ENCODE measurements at places on chromosomes 12 and 14.
A peak's percentile ranks its signal among the peaks of the same experiment; 100 is the strongest.

GRCh38 chr12:106753526-106753925 lies 21.0 kb upstream of the RIC8B start:
- no peak for DNase-seq

DNA sequence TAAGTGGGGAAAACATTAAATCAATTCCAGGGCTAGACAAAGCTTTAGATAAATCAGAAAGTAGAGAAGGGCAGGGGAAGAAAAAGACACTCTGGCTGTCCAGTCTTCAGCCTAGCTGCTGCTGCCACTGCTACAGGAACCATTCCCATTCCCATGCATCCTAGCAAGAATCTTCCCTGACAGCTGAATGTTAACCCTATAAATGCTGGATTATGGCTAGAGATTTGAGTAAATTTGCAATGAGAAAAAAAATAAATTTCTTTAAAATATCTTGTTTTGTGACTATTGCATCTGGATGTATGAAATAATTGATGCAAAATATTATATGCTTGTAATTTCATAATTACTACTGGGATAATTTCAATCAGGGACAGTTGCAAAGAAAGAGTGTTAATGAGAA lies 15.0 kb upstream of the CDKN3 start:
- no peak for DNase-seq

DNA sequence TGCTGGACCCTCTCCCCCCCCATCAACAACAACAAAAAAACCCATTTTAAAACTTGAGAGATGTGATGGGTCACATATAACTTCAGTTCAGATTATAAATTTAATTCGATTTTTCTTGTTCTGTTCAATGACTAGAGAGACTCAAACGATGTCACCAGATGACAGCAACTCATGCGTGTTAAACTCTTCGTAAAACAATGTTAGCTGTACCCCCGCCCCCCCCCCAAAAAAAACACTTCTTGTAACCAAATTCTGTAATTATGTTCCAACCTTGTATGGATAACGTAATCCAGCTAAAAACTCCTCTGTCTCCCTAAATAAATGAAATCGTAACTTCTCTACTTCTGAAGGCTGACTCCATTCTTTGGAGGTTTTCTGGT lies 614 bp upstream of the NACA start:
- no peak for DNase-seq

DNA sequence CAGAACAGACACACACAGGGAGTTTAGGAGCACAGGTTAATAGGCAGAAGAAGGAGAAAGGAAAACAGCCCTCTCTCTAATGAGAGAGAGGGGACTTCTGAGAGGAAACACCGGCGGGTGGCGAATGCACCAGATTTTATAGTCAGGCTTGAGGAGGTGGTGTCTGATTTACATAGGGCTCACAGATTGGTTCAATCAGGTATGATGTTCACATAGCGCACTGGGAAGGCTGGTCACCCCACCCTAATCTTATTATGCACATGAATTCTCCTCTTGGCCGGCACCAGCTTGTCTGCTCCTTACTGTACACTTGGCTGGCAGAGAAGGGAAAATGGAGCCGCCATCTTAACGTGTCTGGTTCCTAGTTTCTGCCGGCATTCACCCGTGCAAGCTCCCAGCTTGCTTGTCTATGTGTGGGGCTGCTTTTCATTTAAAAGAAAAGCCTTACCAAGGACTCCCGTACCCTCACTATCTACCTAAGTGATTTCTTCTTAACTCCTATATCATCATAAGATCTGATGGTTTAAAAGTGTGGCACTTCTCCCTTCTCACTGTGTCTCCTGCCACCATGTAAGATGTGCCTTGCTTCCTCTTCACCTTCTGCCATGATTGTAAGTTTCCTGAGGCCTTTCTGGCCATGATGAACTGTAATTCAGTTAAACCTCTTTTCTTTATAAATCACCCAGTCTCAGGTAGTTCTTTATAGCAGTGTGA lies 15.1 kb downstream of the BCAT1 start:
- DNase-seq: no peak

DNA sequence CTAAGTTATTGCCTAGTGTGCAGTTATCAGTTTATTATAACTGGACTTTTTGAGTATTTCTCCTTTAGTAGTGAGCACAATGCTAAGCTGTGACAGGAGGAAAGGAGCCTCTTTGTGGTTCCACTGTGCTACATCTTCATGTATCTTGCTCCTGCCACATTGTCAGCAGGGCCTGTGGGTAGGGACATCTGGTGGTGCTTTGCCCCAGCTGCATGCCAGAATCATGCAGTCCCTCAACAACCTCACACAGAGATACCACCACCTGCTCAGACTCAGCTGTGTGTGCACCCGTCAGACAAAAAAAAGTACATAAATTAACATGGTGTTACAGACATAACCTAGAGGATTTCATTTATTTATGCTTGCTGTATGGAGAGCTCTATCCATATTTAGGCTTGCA lies 51.1 kb downstream of the MIS18BP1 start:
- no peak for DNase-seq

GRCh38 chr12:70615174-70615866 lies 21.9 kb downstream of the PTPRB start:
- DNase-seq: no peak

GRCh38 chr12:123942238-123942653 lies 30.4 kb downstream of the CCDC92 start:
- no peak for DNase-seq

- DNase-seq: no peak
These were observed 34.8 kb downstream of the IL31 start for GRCh38 chr12:122139266-122139665.

DNA sequence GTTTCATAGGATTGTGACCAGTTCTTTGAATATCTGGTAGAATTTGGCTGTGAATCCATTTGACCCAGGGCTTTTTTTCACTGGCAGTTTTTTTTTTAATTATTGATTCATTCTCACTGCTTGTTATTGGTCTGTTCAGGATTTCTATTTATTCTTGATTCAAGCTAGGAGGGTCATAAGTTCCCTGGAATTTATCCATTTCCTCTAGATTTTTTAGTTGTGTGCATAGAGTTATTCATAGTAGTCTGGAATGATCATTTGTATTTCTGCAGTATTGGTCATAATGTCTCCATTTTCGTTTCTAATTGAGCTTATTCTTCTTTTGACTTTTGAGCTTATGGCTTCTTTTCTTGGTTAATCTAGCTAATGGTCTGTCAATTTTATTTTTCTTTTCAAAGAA lies 291.6 kb downstream of the AKAP6 start:
- DNase-seq: no peak

DNA sequence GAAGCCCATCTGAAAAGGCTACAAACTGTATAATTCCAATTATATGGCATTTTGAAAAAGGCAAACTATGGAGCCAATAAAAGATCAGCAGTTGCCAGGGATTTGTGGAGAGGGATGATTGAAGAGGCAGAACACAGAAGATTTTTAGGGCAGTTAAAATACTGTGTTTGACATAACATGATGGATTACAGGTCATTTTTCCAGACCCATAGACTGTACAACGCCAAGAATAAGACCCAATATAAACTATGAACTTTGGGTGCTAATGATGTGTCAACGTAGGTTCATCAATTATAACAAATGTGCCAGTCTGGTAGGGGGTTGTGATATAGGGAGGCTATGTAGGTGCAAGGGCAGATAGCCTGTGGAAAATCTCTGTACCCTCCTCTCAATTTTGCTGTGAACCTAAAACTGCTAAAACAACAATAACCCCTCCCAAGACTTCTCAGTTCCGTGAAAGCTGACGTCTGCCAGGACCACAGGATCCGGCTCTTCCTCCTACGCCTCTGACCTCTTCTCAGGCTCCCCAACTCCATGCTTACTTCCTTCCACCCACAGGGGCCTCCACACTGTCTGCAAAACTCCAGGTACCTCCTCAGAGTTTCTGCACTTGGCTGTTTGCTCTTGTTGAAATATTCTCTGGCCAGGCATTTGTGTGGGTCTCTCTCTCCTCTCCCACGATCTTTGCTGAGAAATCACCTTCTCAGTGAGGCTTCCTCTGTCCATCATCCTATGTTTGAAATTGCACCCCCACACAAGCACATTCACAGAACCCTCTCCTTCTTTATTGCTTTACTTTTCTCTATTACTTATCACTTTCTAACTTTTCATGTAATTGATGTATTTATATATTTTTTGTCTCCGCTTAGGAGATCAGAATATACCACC lies 131.4 kb downstream of the BBS10 start:
- no peak for DNase-seq

GRCh38 chr14:77990337-77990736 lies 179.8 kb upstream of the NRXN3 start:
- DNase-seq: no peak

- DNase-seq: no peak
These were observed 70.7 kb downstream of the SCARB1 start for GRCh38 chr12:124792961-124793441.

GRCh38 chr14:61878931-61879330 lies 116.7 kb downstream of the SNAPC1 start:
- no peak for DNase-seq

- DNase-seq: no peak
These were observed 105.3 kb downstream of the TGFB3 start for GRCh38 chr14:75876530-75876929.

DNA sequence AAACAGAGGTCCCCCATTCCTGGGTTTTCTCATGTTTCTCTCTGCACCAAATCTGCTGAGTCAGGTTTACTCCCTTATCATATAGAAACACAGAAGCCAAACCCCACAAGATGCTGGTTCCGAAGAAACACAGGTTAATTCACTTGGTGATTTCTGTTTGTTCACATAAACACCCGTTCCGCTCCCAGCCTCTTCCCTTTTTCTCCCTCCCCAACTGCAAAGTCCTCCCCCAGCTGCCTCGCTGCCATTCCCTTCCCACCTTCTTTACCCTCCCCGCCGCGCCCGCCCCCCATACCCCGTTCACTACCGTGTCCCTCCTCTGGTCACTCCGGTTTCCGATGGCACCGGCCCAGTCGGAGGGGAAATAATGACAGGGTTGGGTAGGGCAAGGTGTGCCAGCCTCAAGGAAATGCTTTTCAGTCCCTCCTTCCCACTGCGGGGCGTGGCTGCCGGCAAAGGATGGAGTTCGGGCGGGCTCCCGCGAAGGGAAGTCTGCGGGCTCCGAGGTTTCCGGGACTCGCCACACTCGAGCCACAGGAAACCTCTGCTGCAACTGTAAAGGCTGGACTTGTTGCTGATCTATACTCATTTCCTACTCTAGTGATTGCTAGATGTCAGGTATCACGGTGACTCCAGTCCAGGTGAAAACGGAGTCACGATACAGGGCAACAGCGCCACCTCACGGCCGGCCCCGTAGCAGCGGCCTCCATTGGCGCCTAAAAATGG lies at the start of gene STYK1:
STYK1 (minus strand) TSS at position 394 of the 726 bp plus-strand sequence. CDS start 39,434 bp downstream, outside the sequence.
- DNase-seq: peak; percentile 43

GRCh38 chr12:6241495-6241894 lies 41.3 kb downstream of the CD9 start:
- DNase-seq: no peak

DNA sequence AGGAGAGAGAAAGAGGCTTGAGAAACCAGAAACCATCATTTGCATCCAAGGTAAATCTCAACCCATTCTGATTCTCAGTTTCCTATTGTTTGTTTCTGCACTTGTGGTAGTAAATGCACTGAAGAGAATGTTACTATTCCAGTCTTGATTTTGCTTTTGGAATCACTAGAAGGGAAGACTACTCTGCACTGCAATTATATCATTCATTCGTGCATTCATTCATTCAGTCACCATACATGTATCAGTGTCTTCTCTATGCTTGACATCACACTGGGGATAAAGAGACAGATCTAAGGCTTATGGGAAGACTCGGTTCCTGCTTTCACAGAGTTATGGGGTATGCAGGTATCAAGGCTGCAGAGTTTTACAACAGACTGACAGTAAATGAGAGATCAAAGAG lies 90.3 kb upstream of the EGLN3 start:
- DNase-seq: no peak

- DNase-seq: no peak
These were observed 62.9 kb downstream of the MARK3 start for GRCh38 chr14:103448097-103448496.

DNA sequence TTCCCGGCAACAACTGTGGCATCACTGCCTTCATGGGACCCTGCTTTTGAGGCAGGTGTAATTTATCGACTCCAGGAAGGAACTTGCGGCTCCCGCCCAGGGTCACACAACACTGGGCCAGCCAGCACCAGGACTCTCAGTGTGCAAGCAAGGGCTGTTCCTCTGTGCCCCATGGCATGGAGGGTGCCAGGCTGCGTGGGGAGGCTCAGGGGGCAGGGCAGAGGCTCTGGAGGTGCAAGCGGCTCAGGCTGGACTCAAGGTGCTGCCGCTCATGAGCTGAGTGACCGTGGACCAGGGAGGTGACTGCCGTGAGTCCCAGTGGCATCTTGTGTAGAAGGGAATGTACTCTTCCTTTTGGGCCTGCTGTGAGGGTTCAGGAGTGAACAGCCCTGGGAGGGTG lies 57.6 kb downstream of the SLC24A4 start:
- DNase-seq: no peak

GRCh38 chr12:83865431-83865830 lies 1047.2 kb downstream of the SLC6A15 start:
- no peak for DNase-seq

DNA sequence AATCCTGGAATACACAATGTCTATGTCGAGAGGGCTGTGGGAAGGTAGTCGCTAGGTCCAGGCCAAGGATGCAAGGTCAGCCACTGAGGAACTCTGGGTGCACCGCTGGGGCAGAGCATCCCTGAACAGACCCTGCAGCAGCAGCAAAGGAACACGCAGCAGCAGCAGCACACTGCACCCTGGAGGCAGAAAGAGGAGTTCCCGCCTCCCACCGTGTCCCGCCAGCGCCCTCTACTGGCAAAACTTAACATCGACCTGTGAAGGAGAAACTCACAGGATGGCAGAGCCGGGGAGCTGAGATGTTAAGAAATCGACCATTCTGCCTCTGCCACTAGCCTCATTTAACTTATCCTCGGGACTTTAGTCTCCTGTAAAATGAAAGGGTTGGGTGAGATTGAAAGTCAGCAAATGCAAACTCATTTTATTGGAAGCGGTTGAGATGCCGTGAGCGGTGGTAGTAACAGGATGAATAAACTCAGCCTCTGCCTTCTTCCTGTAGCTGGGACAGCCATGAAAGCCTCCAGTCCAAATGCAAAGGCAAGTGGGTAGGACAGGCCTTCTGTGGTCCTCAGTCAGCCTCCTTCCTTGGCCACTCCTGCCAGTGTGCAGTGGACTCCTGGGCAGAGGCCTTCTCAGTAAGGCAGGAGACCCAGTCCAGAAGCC lies 45.6 kb downstream of the STAB2 start:
- DNase-seq: peak; percentile 13

- no peak for DNase-seq
These were observed 38.2 kb downstream of the BAZ2A start for GRCh38 chr12:56591961-56592360.
